ENCODE measurements at places on chromosomes 7 and 10.

- DNase-seq, result no peak
These were observed 71.7 kb downstream of the HIF1AN start for GRCh38 chr10:100607439-100607838.

DNA sequence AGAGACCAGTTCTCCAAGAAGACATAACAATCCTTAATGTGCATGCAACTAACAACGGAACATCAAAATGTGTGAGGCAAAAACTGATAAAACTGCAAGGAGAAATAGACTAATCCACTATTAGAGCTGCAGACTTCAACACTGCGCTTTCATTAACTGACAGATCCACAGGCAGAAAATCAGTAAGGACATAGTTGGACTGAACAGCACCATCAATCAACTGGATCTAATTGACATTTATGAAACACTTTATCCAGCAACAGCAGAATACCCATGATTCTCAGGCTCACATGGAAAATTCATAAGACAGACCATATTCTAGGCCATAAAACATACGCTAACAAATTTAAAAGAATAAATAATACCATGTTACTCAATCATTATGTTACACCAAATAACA lies 21.6 kb upstream of the ATP6V0A4 start:
- no peak for DNase-seq

GRCh38 chr10:87921931-87922688 lies 58.7 kb downstream of the PTEN start:
- DNase-seq, result no peak

DNA sequence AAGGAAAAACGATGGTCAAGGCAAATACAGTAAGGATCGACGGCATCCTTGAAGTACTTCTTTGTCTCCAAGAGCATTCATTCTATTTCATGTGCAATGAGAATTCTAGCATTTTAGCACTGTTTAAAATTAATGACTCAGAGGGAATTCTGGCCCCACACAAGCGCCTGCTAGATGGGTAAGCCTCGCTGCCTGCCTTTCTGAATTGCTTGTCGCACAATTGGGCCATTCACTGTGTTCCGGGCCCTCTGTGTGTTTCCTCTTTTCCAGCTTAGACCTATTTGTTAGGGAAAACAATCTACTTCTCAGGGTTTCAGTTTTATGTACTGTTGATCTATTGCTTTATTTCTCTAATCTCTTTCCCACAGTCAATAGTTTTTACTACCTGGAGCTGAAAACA lies 204.7 kb upstream of the ZNF32 start:
- DNase-seq, result no peak

GRCh38 chr7:131057015-131057793 lies 270.5 kb upstream of the MKLN1 start:
- no peak for DNase-seq

GRCh38 chr10:71581376-71581775 lies 138.2 kb downstream of the C10orf105 start:
- DNase-seq, result no peak

- peak; percentile 41 for DNase-seq
These were observed at the start of gene CARD11 for GRCh38 chr7:3043544-3044371. TSS of gene CARD11 (minus strand) at chr7:3043867. CDS start at chr7:2958506, 85,361 bp downstream.

DNA sequence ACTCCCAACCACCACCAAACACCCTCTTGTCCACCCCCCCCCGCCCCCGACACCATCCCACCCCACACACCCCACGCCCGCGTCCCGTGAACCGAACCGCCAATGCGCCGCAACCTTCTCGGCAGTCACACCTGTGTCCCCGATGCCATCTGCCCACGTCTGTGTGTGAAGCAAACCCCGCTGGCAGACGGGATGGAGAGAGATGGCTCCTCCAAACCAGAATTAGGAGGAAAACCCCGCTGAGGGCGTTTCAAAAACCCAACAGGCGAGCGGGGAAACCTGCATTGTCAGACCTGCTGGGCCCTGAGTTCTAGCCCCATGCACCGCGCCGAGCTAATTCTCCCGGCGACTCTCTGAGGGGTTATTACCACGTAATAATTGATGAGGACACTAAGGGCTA lies 28.6 kb upstream of the KCNK18 start:
- DNase-seq, result no peak

DNA sequence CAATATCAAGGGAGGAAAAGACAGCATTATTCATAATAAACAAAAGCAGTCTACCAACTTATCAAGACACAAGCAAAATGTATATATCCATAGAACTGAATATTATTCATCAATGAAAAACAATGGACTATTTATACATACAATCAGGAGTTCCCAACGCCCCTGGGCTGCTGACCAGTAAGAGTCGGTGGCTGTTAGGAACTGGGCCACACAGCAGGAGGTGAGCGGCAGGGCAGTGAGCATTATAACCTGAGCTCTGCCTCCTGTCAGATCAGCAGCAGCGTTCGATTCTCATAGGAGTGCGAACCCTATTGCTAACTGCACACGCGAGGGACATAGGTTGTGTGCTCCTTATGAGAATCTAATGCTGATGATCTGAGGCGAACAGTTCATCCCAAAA lies 71.7 kb upstream of the GPR22 start:
- DNase-seq, result no peak

Data from activated gamma-delta T cell treated with anti-CD3 and anti-CD28 coated beads, Interleukin-2, amount 50 U/mL, for 16 hours (primary cell).